Fibroblast of skin of abdomen (primary cell): ENCODE measurements at places on chromosomes 16 and 17.
A peak's percentile ranks its signal among the peaks of the same experiment; 100 is the strongest.

- no peak for DNase-seq
These were observed 3.0 kb downstream of the C16orf86 start for GRCh38 chr16:67669499-67670101.

DNA sequence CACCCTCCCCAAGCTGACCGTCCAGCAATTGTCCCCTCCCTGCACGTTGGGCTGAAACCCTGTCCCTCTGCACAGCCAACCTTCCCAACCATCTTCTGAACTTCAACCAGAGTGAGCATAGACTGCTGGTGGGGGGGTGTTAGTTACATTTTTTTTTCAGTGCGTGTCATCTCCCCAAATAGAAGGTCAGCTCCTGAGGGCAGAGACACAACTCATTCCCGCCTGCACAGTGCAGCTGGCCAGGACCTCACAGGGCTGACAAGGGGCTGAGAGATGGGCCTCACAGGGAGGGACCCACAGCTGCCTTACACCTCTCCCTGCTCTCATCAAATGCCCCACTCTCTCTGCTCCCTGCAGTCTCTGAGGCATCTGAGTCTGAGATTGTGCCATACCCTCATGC is 8.4 kb downstream of the SRL start:
- no peak for DNase-seq

DNA sequence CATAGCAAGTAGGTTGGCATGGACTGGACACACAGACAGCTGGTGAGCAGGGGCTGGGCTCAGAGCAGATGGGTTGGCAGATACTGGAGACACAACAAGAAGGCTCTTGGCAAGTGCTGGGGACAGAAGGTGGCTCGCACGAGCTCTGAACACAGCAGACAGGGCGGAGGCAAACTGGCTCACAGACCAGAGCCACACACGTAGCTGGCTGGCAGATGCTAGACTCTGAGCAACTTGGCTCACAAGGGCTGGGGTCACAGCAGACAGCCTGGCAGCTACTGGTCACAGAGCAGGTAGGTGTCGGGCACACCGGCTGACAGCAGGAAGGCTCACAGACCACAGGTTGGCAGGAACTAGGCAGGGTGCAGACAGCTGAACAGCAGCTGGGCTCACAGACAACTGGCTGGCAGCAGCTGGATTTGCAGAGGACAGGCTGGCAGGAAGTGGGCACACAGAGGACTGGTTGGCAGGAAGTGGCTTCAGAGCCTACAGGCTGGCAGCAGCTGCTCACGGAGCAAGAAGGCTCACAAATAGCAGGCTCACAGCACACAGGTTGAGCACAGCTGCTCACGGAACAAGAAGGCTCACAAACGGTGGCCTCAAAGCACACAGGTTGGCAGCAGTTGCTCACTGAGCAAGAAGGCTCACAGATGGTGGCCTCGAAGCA is 725 bp downstream of the KRTAP16-1 start:
- DNase-seq = no peak

DNA sequence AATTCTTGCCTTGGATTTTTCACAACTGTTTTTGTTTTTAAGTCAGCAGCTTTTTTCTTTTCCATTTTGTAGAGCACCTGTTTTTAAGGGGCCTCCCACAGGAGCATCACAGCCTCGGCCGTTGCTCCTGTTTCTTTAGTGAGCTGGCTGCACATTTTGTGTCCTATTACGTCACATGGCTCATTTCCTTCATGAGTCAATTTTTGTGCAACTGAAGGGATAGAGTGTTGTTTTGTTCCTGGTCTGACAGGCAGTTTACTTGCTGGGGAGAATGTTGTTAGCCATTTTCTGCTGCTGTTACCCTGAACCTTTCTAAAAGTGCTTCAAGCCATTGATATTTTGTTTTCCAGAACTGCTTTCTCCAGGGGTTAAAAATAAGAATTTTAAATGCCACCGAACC is 45.0 kb upstream of the CRISPLD2 start:
- DNase-seq = peak; percentile 72

- no peak for DNase-seq
These were observed 137.9 kb downstream of the PITPNC1 start for GRCh38 chr17:67514998-67515397.

- DNase-seq = no peak
These were observed 1.3 kb downstream of the RAB37 start for GRCh38 chr17:74738051-74738996.

GRCh38 chr16:1812732-1813163 is 13.9 kb downstream of the HAGH start:
- DNase-seq = peak; percentile 48

GRCh38 chr16:24677388-24677787 is 52.1 kb upstream of the TNRC6A start:
- no peak for DNase-seq

GRCh38 chr17:38743556-38744171 is 4.5 kb downstream of the PCGF2 start:
- no peak for DNase-seq

DNA sequence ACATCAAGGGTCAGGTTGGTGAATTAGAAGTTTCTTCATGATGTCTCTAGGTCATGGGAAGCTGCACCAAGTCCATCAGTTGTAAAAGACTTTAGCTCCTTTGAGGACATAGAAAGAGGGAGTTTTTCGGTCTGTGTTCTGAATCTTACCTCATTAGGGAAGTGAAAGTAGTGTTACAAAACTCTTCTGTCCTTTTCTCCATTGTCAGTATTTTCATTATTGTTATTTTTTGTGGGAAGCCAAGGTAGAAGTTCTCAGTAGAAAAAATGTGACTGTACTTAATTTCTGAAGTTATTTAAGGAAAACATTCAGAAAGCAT is 24.2 kb downstream of the MAP3K3 start:
- no peak for DNase-seq

GRCh38 chr16:1457489-1458245 is 13.3 kb upstream of the CCDC154 start:
- DNase-seq = no peak

DNA sequence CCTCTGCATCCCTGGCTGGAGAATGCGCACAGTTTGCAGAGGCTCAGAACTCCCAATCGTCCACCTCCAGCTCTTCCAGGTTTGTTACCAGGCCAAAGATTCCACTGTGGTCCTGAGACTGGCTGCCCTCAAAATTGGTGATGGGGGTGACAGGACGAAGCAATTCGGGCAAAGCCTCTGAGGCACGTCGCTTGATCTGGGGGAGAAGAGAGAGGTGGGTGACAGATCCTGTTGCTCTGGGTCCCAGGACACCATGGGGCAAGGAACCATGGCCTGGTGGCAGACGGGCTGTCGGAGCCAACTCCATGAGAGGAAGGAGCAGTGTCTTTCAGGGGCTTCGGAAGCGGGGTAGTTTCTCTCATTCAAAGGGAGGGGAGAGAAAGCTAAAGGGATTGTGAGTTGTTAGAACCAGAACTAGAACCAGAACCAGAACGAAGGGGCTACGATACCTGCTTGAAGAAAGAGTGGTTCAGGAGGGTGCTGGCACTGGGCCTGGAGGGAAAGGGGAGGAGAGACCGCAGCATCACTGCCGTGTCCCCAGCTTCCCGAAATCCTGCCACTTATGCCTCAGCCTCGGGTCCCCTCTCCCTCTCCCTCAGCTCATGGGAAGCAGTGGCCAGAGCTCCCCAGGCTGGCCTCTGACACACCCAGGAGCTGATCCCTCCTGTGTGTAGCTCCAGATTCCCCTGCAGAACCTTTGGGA is 3.8 kb upstream of the LIMD2 start:
- DNase-seq = no peak

- DNase-seq = no peak
These were observed at the start of gene HBM for GRCh38 chr16:165539-166374. HBM (plus strand) TSS chr16:165978; CDS start chr16:165998, 20 bp downstream.

DNA sequence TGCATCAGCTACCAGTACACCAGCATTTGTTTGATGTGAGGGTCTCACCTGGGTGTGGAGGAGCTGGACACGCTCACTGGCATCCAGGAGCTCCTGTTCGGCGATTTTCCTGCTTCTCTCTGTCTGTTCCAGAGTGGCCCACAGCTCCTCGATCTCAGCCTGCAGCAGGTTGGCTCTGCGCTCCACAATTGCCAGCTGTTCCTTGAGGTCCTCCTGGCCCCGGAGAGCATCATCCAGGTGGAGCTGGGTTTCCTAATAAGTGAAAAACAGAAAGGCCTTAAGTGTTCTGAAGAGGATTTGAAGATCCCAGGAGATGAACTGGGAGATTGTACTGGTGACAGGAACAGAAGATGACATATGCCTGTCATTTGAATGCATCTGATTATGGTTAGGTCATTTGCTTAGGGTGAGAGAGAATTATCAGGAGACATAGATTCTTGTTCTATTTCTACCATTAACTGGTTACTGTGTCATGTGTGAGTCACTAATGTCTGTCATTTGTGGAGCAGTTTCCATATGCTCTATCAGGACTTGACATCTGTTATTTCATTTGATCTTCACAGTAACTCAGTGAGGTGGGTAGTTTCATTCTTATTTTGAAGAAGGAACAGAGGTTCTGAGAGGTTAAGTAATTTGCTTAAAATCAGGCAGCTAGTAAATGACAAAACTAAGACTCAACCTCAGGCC is 21.5 kb upstream of the MYH13 start:
- DNase-seq = no peak

- no peak for DNase-seq
These were observed 82.2 kb upstream of the BRD7 start for GRCh38 chr16:50450957-50451356.

DNA sequence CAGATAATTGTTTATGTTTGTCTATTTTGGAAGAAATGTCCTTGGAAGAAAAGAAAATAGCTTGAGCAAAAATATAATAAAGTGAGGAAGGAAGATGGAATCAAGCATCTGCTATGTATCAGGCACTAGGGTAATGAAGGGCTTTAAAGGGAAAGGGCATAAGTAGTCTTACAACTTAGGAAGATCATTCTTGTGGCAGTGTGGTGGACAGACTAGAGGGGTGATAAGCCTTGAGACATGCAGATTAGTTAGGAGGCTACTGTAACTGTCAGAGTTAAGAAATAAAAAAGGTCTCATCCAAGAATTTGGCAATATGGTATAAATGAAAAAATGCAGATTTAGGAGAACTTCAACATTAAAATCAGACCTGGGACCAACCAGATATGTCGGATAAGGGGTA is 14.9 kb downstream of the FAM222B start:
- no peak for DNase-seq

DNA sequence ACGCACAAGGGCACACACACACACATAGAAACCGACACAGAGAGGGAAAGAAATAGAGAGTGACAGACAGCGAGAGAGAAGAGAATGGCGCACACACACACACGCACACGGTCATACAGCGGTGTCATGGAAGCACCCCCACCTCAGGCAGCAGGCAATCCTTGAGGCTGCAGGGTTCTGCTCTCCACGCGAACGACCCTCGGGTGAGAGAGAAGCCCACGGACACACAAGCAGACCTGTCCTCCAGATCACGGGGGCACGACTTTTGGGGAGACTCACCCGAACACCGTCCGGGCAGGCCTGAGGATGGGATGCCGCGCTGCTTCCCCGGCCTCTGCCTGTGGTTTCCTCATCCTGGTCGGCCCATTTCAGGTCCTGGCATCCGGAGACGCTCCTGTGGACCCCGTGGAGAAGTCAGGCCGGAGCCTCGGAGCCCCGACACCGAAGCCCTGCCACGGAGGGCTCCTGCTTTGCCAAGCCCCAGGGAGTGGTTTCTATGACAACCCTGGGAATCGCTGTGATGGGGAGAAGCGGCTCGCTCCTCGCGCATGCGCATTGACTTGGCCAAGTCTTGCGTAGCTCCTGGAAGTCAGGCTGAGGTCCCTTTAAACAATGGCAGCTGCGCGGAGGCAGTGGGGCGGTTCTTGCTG is 118.2 kb upstream of the KCNJ18 start:
- peak; percentile 80 for DNase-seq

DNA sequence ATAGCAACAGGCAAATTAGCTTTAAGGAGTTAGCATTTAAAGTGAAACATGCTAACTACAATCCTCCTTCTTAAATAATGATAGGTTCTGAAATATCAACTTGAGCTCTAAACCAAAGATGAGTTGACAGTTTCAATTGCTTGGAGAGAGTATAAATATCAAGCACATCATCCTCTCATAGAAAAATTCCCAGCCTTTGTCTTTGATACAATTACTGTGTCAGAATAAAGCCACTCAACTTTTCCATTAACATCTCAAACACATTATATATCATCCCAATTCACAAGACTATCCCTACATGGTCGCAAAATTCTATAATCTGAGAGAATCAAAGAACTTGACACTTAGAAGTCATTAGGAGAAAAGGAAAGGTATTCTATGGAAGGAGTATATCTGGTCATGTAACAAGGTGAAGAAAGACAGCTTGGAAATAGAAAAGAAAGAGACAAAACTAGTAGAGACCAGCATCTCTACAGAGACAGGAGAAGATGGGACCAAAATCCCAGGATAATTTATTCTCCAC is 189.8 kb downstream of the CEP112 start:
- DNase-seq = no peak

GRCh38 chr17:67555855-67556254 is 161.9 kb upstream of the NOL11 start:
- DNase-seq = no peak

GRCh38 chr17:81553616-81554181 is 1.5 kb upstream of the FAAP100 start:
- peak; percentile 97 for DNase-seq

GRCh38 chr17:47295874-47296255 is 27.9 kb upstream of the EFCAB13 start:
- DNase-seq = no peak

- no peak for DNase-seq
These were observed 382.4 kb downstream of the SNX29 start for GRCh38 chr16:12358898-12359297.

- no peak for DNase-seq
These were observed 681 bp upstream of the TRAP1 start for GRCh38 chr16:3718019-3718391.

GRCh38 chr17:40112191-40112711 is 9.5 kb upstream of the MSL1 start:
- no peak for DNase-seq

- DNase-seq = no peak
These were observed 34.8 kb downstream of the RPGRIP1L start for GRCh38 chr16:53668869-53669268.

DNA sequence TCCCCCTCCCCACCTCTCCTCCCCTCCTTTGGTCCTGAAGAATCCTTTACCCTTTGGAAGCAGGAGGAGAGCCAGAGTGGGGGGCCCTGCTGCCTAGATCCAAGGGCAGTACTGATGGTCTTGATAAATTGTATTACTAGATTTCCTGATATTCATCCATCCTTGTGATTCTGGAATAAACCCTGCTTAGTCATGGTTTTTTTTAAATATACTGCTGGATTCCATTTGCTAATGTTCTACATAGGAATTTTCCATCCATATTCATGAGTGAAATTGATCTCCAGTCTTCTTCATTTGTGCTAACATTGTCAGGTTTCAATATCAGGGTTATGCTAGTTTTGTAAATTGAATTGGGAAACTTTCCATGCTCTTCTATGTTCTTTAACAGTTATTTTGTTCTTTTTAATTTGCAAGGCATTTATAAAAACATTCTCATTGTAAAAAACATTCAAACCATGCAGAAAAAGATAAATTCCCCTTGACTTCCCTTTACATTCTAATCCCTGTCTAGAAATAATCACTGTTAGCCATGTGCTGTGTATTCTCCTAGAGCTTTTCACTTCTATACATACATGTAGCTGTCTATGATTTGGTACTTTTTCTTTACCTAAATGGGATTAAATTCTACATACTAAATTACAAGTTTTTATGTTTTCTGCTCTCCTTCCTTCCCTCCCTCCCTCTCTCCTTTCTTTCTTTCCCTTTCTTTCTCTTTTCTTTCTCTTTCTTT is 56.7 kb downstream of the CCDC42 start:
- DNase-seq = peak; percentile 45

- DNase-seq = no peak
These were observed 1796.4 kb downstream of the TP53TG3F start for GRCh38 chr16:35255816-35256215.
